ENCODE measurements at places on chromosomes 1 and 21.

DNA sequence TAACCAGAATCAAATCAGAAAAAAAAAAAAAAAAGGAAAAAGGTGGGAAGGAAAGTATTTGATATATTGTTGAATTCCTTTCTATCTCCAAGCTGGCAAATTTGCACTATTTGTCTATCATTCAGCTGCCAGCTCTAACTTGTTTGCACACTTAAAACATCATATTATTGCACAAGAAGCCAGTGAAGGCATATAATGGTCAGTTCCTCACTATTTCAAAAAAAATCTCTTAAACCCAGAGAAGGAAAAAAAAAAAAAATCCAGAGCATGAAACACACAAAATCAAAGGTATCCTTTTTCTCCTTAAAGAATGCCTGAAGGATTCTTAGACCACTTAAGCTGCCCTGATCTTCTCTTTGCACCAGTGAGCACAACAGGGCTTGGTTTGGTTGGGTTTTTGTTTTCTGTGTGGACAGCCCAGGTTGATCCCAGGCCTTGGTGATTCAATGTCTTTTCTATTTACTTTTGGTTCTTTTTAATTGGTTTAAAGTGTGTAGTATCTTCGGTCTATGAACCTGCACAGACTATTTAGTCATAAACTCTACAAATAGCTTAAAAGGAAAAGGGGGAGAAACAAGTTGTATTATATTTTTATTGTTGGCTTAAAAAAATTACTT is 40.2 kb downstream of the DUSP10 start:
- no peak overlapping the region for H3K4me3 ChIP-seq
- H3K27me3 ChIP-seq, result no peaks in the 10 kb centered on the region
- peaks cover 26% of the 10 kb centered on the region for H3K4me1 ChIP-seq
- H3K27ac ChIP-seq, result no peak overlapping the region

DNA sequence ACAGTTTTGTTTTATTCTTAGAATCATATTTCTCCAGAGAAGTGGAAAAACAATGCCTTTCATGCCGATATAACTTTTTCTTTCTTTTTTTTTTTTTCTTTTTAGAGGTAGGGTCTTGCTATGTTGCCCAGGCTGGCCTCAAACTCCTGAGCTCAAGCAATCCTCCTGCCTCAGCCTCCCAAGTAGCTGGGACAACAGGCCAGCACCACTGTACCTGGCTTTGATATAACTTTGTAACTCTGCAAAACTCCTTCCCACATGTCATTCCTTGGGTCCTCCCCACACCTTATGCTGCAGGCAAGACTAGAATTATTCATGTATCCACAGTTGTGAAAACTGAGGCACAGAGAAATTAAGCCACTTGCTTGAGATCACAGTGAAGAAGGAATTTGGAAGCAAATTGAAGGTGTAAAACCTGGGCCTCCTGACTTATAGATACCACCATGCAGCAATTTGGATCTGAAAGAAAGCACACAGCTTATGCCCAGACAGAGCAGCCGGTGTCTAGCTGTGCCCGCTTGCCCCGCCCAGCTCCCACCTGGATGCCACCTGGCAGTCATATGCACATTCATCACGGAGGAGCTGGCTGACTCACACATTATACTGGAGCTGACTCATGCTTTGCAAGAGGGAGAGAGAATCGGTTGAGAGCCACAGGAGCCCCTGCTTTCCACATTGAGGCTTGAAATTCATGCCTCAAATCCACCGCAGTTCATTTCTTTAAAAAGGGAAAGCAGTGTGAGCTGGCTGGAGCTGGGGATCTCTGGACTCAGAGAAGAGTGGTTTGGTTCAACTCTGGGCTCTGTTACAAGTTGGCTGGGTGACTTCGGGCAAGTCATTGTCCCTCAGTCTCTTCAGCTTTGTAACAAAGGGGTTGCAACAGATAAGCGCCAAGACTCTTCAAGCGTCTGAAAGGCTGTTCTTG is 8.3 kb upstream of the SLC2A1 start:
- H3K27me3 ChIP-seq, result peaks cover 24% of the 10 kb centered on the region
- no peak for DNase-seq
- no peak overlapping the region for H3K4me3 ChIP-seq
- H3K4me1 ChIP-seq, result no peaks in the 10 kb centered on the region
- no peaks in the 10 kb centered on the region for H3K36me3 ChIP-seq

DNA sequence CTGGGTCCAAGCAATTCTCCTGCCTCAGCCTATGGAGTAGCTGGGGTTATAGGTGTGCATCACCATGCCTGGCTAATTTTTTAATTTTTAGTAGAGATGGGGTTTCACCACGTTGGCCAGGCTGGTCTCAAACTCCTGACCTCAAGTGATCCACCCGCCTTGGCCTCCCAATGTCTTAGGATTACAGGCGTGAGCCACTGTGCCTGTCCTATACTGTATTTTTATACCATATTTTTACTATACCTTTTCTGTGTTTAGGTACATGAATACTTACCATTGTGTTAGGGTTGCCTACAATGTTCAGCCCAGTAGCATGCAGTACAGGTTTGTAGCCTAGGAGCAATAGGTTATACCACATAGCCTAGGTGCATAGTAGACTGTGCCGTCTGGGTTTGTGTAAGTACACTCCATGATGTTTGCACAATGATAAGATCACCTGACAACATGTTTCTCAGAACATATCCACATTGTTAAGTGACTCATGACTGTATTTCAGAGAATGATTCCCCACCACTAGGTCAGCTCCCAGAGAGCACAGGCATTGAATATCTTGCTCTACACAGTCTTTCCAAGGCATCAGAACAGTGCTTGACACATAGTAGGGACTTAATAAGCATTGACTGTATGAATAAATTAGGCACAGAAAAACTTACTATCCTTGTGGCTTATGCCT is 6.0 kb upstream of the CITED4 start:
- no peaks in the 10 kb centered on the region for H3K4me1 ChIP-seq
- H3K27me3 ChIP-seq, result no peaks in the 10 kb centered on the region
- H3K36me3 ChIP-seq, result no peaks in the 10 kb centered on the region
- DNase-seq, result no peak
- H3K27ac ChIP-seq, result no peak overlapping the region

GRCh38 chr1:244241438-244241837 is 190.4 kb downstream of the ZBTB18 start:
- no peak for DNase-seq
- no peak overlapping the region for H3K4me3 ChIP-seq
- no peaks in the 10 kb centered on the region for H3K27me3 ChIP-seq
- no peak overlapping the region for H3K27ac ChIP-seq
- H3K4me1 ChIP-seq, result no peaks in the 10 kb centered on the region

GRCh38 chr1:36342426-36343185 is 19.2 kb upstream of the EVA1B start:
- H3K36me3 ChIP-seq, result no peaks in the 10 kb centered on the region
- no peak for DNase-seq
- H3K4me3 ChIP-seq, result no peak overlapping the region
- no peaks in the 10 kb centered on the region for H3K27me3 ChIP-seq
- peaks cover 23% of the 10 kb centered on the region for H3K4me1 ChIP-seq

GRCh38 chr1:93620841-93621210 is 60.8 kb downstream of the BCAR3 start:
- H3K36me3 ChIP-seq, result no peaks in the 10 kb centered on the region
- peaks cover 24% of the 10 kb centered on the region for H3K4me1 ChIP-seq
- no peaks in the 10 kb centered on the region for H3K27me3 ChIP-seq
- no peak for DNase-seq

GRCh38 chr1:33065301-33065700 is 15.7 kb upstream of the AZIN2 start:
- no peaks in the 10 kb centered on the region for H3K27me3 ChIP-seq
- no peak overlapping the region for H3K27ac ChIP-seq
- no peak overlapping the region for H3K4me3 ChIP-seq
- DNase-seq, result no peak
- H3K4me1 ChIP-seq, result no peaks in the 10 kb centered on the region
- no peaks in the 10 kb centered on the region for H3K36me3 ChIP-seq

GRCh38 chr1:111656086-111657017 is 36.8 kb downstream of the RAP1A start:
- no peaks in the 10 kb centered on the region for H3K36me3 ChIP-seq
- no peak overlapping the region for H3K4me3 ChIP-seq
- no peaks in the 10 kb centered on the region for H3K27me3 ChIP-seq
- peak overlapping the region; percentile 32 for H3K27ac ChIP-seq
- H3K4me1 ChIP-seq, result peaks cover 28% of the 10 kb centered on the region
- no peak for DNase-seq

- H3K4me1 ChIP-seq, result peaks cover 54% of the 10 kb centered on the region
- H3K4me3 ChIP-seq, result peak overlapping the region; percentile 0
- H3K27me3 ChIP-seq, result no peaks in the 10 kb centered on the region
These were observed 22.7 kb downstream of the AHCYL1 start for GRCh38 chr1:110007046-110007830.

DNA sequence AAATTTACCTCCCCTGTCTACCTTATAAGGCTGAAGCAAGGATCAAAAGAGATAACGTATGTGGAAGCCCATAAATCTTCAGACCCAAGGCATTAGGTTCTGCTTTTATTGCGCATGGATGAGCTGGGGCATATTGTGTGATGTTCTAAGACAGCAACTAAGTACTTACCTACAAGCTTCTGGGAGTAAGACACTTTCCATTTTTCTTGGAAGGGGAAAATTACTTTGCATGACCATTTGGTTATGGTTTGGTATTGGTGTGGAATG is 21.1 kb downstream of the LMOD1 start:
- no peak overlapping the region for H3K4me3 ChIP-seq
- H3K4me1 ChIP-seq, result peaks cover 18% of the 10 kb centered on the region
- H3K27ac ChIP-seq, result no peak overlapping the region
- no peak for DNase-seq
- H3K27me3 ChIP-seq, result no peaks in the 10 kb centered on the region

GRCh38 chr1:156684227-156684782 is 7.1 kb upstream of the NES start:
- H3K36me3 ChIP-seq, result no peaks in the 10 kb centered on the region
- H3K4me1 ChIP-seq, result peaks cover 7% of the 10 kb centered on the region
- H3K4me3 ChIP-seq, result no peak overlapping the region
- no peaks in the 10 kb centered on the region for H3K27me3 ChIP-seq
- no peak for DNase-seq

DNA sequence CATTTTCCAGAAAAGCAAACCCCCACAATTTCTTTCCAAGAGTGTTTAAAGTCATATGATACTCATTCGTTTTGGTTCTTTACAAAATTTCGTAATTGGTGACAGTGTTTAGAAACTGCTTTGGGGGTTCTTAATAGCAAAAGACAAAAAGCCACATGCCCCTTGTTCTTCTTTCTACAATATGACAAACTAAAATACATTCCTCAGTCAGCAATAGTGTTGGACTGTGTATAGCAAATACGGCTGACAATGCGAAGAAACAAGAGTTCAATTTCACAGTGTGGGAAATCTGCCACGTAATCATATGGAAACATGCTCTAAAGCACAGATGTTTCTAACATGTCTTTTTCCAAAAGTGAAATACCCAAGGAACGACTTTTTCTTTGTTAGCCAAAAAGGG is 7.6 kb upstream of the IFNAR1 start:
- no peak overlapping the region for H3K27ac ChIP-seq
- DNase-seq, result no peak
- H3K27me3 ChIP-seq, result no peaks in the 10 kb centered on the region
- H3K36me3 ChIP-seq, result no peaks in the 10 kb centered on the region

DNA sequence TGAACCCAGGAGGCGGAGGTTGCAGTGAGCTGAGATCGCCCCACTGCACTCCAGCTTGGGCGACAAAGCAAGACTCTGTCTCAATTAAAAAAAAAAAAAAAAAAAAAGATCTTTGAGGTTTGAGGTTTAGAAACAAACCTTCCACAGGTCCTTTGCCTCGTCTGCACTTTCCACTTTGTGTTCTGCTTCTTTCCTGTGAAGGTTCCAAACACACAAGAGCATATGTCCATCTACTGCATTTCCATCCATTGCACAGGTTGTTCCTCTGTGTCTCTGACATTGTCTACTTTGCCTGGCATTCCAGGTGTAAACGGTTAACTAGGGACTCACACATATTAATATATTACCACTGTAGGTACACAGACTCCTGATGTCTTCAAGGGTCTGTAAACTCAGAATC is 40.1 kb downstream of the DSTYK start:
- H3K27ac ChIP-seq, result no peak overlapping the region
- no peaks in the 10 kb centered on the region for H3K27me3 ChIP-seq
- no peak overlapping the region for H3K4me3 ChIP-seq
- H3K4me1 ChIP-seq, result peaks cover 56% of the 10 kb centered on the region
- no peak for DNase-seq
- H3K36me3 ChIP-seq, result no peaks in the 10 kb centered on the region

GRCh38 chr1:245831518-245831917 is 675.6 kb downstream of the SMYD3 start:
- no peak overlapping the region for H3K4me3 ChIP-seq
- no peaks in the 10 kb centered on the region for H3K27me3 ChIP-seq
- no peak for DNase-seq
- H3K4me1 ChIP-seq, result no peaks in the 10 kb centered on the region
- H3K36me3 ChIP-seq, result no peaks in the 10 kb centered on the region
- H3K27ac ChIP-seq, result no peak overlapping the region

DNA sequence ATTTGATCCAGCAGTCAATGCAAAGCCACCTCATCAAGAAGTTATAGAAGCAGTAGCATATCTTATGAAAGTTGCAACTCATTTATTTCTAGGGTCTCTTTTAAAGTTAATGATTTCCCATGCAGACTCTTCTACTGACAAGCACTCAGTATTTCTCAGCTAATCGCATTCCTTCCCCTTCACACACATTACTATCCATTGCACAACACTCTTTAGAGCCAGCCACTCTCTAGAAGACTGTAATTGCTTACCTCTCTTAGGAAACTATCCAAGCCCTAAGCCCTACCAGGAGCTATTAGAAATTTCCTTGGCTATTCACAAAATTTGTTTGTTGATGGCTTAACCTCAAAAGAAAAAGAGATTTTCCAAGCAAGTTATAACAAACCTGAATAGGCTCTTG is 106.0 kb downstream of the ADAMTS1 start:
- H3K36me3 ChIP-seq, result no peaks in the 10 kb centered on the region
- DNase-seq, result no peak
- no peak overlapping the region for H3K4me3 ChIP-seq
- H3K27me3 ChIP-seq, result no peaks in the 10 kb centered on the region
- H3K27ac ChIP-seq, result no peak overlapping the region

- H3K27ac ChIP-seq, result no peak overlapping the region
- H3K4me3 ChIP-seq, result no peak overlapping the region
- no peaks in the 10 kb centered on the region for H3K27me3 ChIP-seq
- no peaks in the 10 kb centered on the region for H3K36me3 ChIP-seq
- DNase-seq, result no peak
- H3K4me1 ChIP-seq, result peaks cover 4% of the 10 kb centered on the region
These were observed 4.4 kb upstream of the ACOT7 start for GRCh38 chr1:6397844-6398441.

DNA sequence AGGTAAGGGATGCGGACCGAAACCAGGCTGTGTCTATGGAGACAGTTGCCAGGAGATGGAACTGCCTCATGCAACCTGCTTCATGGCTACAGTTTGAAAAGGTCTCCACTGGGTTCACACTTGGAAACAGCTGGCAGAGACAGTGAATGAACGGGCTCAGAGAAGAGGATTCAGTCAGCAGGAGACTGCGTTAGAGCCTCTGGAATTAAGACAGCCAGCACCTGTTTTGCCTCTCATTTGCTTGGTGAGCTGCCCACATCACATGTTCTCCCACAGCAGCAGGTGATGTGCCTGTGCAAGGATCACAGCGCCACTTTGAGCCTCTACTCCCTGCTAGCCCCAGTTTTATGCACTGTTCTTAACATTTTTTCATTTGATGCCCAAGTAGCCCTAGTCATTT is 321.0 kb downstream of the PLPP3 start:
- peak; percentile 86 for DNase-seq
- no peaks in the 10 kb centered on the region for H3K27me3 ChIP-seq
- H3K4me3 ChIP-seq, result no peak overlapping the region
- peaks cover 42% of the 10 kb centered on the region for H3K4me1 ChIP-seq

- H3K4me3 ChIP-seq, result no peak overlapping the region
- H3K27me3 ChIP-seq, result no peaks in the 10 kb centered on the region
- no peak overlapping the region for H3K27ac ChIP-seq
- no peaks in the 10 kb centered on the region for H3K4me1 ChIP-seq
- H3K36me3 ChIP-seq, result no peaks in the 10 kb centered on the region
These were observed 88.9 kb upstream of the PPP2R5A start for GRCh38 chr1:212196355-212196754.
